ENCODE measurements at places on chromosomes 6 and 20.

DNA sequence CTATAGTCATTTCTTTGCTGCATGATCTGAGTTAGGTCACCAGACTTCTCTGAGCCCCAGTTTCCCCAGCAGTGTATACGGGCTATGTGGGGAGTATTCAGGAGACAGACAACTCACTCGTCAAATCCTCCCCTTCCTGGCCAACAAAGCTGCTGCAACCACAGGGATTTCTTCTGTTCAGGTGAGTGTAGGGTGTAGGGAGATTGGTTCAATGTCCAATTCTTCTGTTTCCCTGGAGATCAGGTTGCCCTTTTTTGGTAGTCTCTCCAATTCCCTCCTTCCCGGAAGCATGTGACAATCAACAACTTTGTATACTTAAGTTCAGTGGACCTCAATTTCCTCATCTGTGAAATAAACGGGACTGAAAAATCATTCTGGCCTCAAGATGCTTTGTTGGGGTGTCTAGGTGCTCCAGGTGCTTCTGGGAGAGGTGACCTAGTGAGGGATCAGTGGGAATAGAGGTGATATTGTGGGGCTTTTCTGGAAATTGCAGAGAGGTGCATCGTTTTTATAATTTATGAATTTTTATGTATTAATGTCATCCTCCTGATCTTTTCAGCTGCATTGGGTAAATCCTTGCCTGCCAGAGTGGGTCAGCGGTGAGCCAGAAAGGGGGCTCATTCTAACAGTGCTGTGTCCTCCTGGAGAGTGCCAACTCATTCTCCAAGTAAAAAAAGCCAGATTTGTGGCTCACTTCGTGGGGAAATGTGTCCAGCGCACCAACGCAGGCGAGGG, 594 bp upstream of the CDKN1A start:
- DNase-seq: no peak

DNA sequence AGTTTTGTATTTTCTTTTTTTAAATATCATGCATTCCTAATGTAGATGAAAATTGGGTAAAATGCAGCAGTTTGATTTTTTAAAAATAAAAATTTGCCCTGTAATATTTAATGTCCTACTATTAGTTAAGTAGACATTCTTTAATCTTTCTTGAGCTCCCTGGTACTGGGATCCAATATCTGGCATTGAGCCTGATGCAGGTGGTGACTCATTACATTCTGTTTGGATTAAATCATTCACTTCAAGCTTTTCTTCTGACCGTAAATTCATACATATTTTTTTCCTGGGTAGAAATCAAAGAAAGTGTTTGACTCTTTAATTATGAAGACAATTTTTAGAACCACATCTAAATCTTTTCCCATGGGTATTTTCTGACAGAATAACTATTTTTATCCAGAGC, 768.8 kb upstream of the SLC35B3 start:
- DNase-seq: no peak

GRCh38 chr20:48928832-48929725, 7.6 kb downstream of the ARFGEF2 start:
- DNase-seq: no peak

DNA sequence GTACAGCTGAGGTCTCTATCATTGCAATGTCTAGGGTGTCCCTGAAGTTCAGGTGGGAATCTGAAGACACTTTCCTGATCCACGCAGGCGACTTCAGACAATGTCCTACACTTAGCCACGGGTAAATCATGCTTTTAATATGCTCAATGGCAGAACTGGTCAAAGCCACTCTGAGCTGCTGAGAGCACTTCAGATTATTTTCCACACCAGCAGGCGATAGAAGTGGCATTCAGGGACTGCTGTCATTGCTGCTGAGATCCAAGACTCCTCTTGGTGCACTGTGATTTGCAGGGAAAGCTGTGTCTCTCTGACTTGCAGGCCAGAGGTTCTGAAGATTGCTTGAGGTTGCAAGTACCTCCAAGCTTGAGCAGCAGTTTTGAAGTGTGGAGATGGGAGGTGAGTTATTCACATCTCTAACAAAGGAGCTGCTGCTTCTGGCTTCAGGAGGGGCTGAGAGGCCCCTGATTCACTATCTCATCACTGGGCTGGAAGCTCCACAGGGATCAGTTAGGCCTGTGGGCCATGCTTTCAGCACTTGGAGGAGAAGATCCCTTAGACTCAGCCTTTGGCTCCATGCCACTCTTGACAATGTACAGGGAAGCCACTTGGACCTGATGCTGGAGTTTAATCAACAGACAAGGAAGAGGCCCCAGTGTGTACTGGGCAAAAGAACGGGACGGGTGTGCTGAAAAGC, 2.9 kb upstream of the SSTR4 start:
- DNase-seq: no peak

DNA sequence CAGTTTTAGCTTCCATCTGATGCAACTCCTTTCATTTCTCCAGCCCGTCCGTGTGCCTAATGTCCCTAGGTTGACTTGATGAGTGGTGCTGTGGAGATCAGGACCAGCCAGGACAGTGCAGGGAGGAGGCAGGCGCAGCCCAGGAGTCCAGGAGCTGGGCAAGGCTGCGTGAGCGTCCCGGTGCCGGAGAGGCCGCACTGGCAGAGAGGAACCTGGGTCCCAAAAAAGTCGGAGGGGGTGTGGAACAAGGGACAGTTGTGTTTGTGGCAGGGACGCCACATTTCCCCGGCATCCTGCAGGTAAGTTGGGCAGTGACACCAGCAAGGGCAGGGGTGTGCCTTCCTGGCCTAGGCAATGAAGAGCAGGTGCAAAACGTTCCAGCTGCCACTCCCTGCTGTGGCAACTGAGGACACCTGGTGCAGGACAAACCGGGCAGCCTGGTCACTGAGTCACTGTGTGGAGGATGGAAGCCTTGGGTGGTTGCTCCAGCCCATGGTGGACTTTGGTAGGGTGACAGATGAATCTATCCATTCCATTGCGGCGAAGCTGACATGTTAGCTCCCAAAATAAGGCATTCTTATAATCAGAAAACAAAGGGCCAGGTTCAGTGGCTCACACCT, 53.2 kb downstream of the RAMACL start:
- DNase-seq: peak; percentile 87

DNA sequence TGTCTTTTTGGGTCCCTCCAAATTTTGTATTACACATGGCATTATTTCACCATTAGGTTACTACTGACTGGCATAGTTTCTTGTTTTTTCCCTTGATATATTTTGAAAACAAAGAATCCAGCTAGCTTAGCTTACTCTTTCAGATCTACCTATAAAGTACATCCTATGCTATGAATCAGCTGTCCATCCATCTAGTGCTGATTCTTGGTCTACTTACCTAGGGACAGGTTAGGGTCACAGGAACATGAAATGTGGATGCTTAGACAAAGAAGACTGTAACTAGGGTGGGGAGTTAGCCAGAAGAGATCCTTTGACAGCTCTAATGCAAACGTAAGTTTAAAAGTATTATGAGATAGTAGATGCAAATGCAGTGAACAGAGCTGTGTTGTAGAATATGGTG, 91.7 kb downstream of the NKAIN2 start:
- DNase-seq: no peak

GRCh38 chr20:7723284-7723683, 217.0 kb downstream of the HAO1 start:
- DNase-seq: no peak

- no peak for DNase-seq
Measured at GRCh38 chr6:64113704-64114103, 478.1 kb downstream of the PHF3 start.

DNA sequence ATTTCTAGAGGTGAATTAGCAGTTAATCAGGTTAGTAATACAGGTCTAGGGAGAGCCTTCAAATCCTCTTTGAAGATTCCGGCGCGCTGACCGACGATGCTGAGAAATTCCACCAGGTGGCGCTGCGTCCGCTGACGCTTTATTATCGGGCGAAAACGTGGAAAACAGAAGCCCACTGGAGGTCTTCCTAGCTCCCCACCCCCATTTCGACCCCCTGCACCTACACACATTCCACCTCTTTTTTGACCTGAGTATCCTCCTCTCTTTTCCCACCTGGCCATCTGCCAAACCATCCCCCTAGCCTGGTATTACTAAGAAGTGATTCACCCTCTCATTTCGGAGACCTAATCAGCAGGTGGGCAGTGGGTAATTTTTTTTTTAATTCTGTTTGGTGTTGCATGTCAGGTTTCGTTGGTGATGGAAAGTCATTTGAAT, 65.4 kb upstream of the RIN2 start:
- peak; percentile 3 for DNase-seq

GRCh38 chr6:7390226-7390878, 744 bp downstream of the RIOK1 start:
- no peak for DNase-seq

DNA sequence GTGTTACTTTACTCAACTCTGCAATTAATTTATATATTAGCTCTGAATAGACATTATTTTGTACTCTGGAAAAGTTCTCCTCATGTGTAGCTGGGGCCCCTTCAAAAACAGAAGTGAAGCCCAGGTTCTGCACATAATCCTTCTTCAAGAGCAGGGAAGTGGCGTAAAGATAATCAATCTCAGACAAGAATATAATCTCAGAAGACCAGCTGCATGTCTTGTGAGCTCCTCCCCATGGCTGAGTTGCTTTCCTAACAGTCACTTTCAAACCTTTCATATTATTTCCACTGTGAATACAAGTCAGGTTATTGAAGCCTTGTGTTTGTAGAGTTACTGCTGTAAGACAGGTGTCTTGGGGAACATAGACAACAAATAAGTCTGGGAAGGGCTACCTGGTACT, 691.9 kb downstream of the RFPL4B start:
- DNase-seq: no peak

- DNase-seq: no peak
Measured at GRCh38 chr6:53584726-53585125, 39.8 kb upstream of the GCLC start.

DNA sequence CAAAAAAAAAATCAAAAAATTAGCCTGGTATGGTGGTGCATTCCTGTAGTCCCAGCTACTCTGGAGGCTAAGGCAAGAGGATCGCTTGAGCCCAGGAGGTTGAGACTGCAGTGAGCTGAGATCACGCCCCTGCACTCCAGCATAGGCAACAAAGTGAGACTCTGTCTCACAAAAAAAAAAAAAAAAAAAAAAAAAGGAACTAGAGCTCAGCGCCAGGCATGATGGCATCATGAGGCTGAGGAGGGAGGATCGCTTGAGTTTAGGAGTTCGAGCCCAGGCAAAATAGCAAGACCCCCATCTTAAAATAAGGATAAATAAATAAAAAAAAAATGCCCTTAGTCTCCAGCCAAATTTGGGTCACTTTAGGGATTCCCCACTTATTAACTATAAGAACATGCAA, 40.4 kb upstream of the PIM1 start:
- no peak for DNase-seq

- no peak for DNase-seq
Measured at GRCh38 chr6:1586256-1586655, 23.5 kb upstream of the FOXC1 start.

DNA sequence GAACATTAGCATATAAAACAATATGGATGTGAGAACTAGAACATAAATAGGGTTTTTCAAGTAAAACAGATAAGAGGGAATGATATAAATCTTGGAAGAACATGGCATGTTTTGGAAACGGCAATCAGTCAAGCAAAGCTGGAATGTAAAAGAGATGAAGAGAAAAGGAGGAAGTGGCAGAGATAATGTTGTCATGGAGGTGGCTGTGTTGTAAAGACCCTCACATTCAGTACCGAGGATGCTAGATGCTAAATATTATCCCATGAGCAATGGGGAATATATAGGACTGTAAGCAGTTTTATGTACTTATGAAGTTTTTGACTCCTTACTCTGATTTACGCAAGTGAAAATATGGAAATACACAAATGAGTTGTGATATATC, 702 bp upstream of the RHAG start:
- DNase-seq: no peak

DNA sequence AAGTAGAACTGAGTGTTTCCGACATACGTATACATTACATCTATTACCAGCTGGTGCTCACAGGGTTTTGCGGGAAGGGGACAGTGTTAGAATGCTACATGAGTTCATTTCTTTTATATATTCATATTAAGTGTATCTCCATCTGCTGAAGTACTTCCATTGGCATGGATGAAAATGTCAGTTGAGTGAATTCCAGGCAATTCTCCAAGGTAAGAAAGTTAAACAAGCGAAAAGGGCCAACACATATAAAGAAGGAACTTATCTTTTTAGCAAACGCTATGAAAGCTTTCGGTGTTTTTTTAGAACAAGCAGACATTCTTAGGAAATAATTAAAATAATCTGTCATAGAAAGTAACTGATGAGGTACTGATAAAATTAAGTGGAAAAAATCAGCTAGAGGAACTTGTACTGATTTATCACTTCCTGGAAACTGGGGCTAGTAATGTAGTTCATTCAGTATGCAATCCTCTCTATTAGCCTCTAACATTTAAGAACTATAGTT, 34.6 kb downstream of the RNF146 start:
- DNase-seq: no peak

GRCh38 chr6:121677571-121677970, 242.1 kb downstream of the GJA1 start:
- no peak for DNase-seq

DNA sequence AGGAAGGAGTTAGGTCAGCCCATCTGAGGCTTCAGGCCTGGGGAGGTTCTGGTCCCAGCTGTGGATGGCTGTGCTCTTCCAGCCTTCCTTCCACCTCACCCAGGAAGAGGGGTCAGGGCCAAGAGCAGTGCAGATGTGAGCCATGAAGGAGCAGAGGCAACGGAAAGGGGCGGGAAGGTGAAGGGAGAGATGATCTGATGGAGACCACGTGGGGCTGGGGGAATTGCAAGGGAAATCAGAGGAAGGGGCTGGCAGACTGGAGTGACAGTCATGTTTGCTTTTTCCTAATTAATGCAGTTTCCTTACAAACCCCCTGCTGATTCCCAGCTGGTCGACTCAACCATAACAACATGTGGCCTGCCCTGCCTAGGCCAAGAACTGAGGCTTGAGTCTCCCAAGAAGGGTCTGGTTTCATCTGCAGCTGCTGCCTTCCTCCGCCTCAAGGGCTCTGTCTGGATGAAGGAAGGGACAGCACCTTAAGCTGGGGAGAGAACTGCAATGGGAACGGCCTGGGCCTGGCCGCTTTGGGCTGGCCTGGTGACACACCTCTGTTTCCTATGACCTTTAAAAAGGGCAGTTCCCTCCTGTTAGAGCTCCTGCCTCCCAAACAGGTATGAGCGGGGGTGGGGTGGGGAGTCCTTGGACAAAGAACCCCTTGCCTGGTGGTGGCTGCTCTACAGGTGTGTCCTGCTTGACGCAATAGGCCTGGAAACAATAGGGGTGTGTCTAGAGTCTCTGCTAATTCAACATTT, 7.8 kb upstream of the MRPS18A start:
- DNase-seq: no peak

- DNase-seq: no peak
Measured at GRCh38 chr20:4112481-4113421, 97.4 kb upstream of the RNF24 start.

DNA sequence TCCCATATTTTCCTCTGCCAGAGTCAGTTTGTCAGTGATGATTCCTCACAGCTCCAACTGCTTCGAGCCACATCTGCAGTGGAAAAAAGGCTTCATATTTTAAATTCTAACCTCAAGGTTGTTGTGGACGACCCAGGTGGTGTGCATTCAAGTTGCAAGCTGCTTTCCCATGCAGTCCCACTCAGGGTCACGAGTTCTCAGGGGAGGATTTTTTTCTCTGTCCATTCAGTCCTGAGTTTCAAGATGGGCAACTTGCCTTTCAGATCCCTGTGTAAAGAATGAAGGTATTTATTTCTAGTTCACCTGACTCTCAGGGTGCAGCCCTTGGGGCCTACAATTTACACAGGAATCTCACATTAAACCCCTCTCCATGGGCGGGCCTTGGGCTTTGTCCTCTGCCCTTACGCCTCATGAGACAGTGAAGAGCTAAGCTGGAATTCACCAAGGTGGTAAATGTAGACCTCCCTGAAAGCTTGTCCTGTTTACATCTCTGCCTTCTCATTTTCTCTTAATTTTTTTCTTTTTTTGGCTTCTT, 65.9 kb downstream of the TPD52L1 start:
- DNase-seq: no peak
